NCI-H2029 (cell line): ENCODE measurements at places on chromosomes 4 and X.

- DNase-seq = no peak
Observed at GRCh38 chr4:69875576-69875975, 15.6 kb upstream of the SULT1E1 start.

- DNase-seq = no peak
Observed at GRCh38 chr4:79217025-79217424, 108.8 kb downstream of the NAA11 start.

- DNase-seq = no peak
Observed at GRCh38 chr4:163309466-163309865, 22.9 kb downstream of the NPY1R start.

DNA sequence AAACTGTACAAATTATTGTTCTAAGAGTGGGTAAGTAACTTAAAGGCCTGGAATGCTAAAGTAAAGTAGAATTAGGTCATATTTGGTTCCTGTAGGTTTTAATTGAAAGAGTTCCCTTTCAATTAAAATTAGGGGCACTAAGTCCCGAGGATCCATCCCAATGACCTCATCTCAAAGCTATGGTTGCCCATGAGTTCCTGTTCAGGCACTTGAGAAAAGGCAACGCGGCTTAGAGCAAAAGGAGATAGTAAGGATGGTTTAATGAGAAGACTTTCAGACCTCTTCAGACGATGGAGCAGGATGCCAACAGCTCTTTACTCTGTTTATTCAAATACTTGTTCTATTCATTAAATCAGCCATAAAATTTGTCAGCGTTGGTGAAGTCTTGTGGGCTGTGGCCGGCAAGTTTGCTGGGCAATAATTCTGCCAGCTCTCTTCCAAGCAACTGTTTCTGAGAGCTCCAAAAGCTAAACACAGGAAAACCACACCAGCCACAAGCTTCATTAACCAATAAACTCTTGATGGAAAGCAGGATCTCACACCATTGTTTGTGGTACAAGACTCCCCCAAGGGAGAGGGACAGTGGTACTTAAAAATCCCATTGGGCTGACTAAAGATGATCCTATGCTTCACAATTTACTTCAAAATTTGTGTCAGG lies 167.4 kb downstream of the COL4A6 start:
- peak; percentile 52 for DNase-seq

DNA sequence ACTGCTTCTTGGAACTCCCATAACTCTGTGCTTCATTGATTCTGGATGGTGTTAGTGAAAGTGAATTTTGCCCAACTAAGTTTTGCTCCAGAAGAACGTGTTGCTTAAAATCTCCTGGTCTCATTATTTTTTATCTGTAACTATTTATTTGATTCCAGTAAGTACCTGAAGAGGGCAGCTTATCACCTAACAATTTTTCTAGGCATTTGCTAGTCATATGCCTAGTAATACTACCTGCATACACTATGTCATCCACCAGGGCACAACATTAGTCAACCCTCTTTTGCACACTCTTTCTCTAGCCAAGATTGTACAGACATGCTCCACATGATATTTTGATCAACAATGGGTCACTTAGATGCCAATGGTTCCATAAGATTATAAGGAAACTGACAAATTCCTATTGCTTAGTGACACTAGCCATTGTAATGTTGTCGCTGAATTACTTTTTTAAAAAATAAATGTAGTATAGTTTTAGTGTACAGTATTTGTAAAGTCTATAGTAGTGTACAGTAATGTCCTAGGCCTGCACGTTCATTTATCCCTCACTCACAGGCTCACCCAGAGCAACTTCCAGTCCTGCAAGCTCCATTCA lies 499.9 kb upstream of the AADAT start:
- DNase-seq = no peak

DNA sequence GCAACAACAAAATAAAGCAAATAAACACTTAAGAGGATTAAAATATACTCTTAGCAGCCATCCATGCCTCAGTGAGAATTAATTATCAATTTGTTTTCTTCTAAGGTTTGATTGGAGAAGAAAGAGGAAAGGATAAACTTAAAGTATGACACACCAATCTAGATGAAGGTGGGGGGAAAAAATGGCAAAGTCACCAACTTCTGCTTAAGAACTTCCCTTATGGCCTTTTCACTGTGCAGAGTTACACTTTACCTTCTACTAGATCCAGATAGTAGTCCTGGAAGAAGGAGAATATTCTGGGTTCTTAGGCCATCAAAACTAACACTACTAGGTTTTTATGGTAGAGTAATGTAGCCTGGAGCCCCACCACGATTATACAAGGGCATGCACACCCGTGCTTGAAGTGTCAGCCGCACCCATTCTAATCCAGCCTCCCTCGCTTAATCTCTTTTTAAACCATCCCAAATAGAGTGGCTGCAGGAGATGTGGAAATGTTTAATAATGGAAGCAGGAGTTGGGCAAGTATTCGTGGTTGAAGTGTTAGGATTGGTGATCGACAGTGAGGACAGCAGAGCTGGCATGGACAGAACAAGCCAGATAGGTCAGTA lies 14.1 kb downstream of the ENPEP start:
- DNase-seq = no peak

DNA sequence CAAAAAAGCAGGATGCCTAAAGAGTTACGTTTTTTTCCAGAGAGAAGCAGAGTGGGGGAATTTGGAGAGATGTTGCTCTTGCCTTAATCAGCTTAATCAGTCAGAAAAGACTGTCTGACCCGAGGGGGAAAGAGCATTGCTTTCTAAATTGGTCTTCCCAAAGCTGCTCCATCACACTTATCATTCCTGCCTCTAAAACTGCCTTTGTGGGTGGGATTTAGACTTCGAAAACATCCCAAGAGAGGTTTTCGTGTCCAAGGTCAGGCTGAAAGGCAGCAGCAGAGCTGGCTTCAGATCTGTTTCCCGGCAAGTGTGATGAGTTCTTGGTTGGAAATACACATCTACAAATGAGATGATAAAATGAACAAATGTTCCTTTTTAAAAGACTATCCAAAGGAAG lies 155.2 kb downstream of the SH2D1A start:
- DNase-seq = no peak

DNA sequence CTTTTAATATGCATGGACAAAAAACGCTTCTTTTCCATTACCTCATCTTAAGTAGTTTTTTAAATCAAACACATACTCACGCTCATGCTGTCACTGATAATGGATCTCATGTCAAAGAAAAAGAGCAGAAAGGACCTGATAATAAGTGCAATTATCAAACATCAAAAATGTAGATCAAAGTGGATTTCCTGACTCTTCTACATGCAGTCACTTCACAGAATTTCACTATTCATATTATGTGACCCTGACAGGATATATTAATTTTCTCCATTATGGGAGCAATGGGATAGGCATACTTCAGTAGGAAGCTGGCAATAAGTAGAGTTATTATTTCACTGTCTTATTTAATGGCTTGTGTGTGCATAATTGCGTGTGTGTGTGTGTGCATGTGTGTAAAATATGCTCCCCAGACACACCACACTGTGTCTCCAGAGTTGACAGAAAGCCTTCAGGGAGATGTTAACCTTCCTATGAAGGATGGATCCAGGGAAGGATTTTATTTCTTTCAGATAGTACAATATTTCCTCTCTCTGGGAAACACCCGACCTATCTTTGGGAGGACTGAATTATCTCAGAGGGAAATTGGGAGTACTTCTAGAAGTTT lies 445.2 kb downstream of the SH2D1A start:
- DNase-seq = no peak

- DNase-seq = no peak
Observed at GRCh38 chrX:27522500-27522899, 59.4 kb upstream of the PPP4R3C start.

DNA sequence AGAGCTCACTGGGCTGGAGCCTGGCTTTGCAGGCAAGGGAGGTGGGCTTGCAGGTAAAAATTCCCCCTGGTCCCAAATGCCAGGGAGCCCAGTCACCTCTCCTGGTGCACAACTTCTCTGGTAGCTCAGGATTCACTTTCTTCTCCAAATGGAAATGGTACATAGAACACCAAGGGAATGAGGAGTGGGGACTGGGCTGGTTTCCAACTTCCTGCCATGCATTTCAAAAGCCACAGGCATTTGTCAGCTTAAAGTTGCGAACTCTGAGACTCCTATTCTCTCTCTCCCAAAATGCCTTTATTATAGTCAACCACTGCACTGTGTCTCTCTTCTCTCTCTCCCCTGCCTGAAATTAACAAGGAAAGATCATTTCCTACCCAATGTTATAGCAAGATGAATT lies 177.3 kb downstream of the GRIA3 start:
- DNase-seq = no peak

- DNase-seq = no peak
Observed at GRCh38 chr4:77123411-77123810, 33.6 kb upstream of the CCNG2 start.

DNA sequence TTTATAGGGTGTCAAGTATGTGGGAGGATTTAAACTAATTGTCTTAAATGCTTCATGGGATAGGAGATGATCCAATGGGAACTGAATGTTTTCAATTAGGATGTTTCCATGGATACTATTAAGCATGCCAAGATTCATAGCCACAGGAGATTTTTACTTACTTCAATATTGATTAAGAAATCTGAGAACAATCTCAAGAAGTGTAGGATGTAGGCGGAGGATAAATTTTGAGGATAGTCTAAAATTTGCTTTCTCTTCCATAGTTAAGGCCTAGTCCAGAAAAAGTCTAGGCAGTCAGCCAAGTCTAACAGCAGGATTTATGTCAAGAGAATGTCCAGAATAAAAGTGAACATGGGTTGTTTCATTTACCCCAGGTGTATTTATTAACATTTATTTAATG lies 32.8 kb downstream of the REPS2 start:
- DNase-seq = no peak

DNA sequence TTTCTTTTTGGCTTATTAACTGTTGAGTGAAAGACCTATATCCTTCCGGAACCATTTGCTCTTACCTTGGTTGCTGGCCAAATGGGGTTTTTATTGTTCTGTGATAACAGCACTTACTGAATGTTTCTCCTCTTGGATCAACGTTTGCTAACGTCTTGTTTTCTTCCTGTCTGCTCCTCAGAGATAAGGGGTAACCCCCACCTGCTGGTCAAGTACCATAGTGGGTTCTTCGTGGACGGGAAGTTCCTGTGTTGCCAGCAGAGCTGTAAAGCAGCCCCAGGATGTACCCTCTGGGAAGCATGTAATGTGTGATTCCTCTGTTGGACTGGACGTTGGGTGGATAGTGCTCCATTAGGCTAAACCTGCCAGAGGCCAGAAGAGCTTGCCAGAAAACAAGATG lies 15.3 kb downstream of the BMX start:
- no peak for DNase-seq

DNA sequence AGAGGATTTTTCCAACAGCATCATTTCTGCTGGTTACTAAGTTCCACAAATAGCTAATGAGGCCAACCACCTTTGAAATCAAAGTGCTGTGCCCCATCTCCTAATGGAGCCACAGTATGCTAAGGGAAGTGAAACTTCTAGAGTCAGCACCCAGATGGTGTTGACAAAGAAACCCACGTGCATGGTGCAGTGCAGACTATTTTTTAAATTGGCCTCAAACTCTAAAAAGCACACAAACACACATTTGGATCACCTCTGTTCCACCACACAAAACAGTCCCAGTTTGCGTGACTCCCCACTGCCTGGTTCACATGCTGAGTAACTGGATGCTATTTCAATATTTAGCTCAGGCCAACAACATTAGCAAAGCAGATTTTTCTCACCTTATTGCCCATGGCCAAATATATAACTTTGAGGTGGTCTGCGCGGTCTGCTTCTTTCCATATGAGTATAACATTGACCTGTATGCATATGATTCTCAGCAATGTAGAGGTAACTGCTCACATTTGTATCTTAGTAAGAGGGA lies 69.9 kb downstream of the AMELX start:
- DNase-seq = no peak

- DNase-seq = no peak
Observed at GRCh38 chrX:97070346-97070745, 186.6 kb downstream of the RPA4 start.

DNA sequence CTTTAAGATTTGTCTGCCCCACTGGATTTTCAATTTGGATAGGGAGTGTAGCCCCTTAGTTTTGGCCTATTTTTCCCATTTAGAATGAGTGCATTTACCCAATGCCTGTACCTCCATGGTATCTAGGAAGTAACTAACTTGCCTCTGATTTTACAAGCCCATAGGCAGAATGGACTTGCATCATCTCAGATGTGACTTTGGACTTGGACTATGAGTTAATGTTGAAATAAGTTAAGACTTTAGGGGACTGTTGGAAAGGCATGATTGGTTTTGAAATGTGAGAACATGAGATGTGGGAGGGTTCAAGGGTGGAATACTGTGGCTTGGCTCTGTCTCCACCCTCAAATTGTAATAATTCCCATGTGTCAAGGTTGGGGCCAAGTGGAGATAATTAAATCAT lies 2480.2 kb downstream of the PCDH7 start:
- no peak for DNase-seq

- no peak for DNase-seq
Observed at GRCh38 chr4:3637326-3638016, 105.2 kb upstream of the LRPAP1 start.

DNA sequence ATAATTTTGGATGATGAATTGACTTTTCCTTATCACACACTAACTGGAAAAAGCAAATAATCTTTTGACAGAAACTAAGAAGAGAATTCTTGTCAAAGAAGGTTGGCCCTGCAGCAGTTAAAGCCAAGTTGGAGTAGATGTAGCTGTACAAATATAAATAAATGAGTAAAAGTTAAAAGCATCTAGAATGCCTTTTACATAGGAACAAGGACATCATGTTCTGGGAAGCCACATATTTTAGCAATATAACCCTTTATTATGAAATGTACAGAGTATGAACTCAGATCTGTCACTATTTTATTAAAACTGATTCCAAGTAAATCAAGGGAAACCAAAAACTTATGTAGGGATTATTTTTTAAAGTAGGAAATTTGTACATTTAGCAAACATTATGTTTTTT lies 269.4 kb upstream of the FAT4 start:
- DNase-seq = no peak

- DNase-seq = no peak
Observed at GRCh38 chrX:29487214-29487613, 728.1 kb upstream of the MAGEB2 start.

GRCh38 chr4:114036426-114036825 lies 57.0 kb upstream of the ARSJ start:
- no peak for DNase-seq

DNA sequence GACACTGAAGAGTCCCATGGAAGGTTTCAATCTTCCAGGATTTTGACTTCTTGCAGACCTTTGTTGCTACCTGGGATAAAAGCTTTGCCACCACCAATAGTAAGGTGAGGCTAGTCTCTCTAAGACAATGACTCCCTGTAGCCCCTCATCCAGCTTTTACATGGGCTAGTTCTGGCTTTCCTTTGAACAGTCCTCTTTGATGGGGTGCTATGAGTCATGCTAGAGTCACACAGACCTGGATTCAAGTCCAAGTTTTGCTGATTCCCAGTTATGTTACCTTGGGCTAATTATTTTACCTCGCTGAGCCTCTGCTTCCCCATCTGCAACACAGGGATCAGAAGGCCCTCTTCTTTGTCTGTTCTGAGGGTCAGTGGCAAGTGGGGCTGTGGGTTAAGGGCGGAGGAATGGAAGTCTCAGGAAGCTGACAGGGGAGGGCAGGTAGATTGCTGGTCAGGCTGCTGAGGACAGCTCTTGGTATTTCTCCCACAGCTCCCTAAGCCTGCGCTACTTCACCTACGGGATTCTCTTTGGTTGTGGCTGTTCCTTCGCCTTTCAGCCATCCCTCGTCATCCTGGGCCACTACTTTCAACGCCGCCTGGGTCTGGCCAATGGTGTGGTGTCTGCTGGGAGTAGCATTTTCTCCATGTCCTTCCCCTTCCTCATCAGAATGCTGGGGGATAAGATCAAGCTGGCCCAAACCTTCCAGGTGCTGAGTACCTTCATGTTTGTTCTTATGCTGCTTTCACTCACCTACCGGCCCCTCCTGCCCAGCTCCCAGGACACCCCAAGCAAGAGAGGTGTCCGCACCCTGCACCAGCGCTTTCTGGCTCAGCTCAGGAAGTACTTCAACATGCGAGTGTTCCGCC lies 90.3 kb downstream of the RLIM start:
- no peak for DNase-seq
